Fibroblast of mammary gland (primary cell): ENCODE measurements at places on chromosomes 7 and 10.
A peak's percentile ranks its signal among the peaks of the same experiment; 100 is the strongest.

DNA sequence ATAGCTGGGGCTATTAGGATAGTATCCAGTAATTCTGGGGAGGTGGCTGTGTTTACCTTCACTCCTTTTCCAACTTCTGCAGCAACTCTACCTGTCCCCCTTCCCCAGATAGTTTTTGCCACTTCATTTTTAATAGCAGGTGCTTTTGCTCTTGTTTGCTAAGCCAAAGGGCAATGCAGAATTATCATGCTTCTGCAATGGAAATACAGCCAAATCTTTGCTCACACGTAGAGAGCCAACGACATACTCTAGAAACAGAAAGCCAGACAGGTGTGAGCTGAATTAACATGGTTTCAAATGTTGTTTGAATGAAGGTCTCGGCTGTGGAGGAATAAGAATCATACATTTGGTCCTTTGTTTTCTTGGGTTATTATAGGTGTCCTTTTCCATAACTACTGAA is 14.4 kb downstream of the PLEKHS1 start:
- DNase-seq: no peak

- DNase-seq: no peak
Observed at GRCh38 chr7:54722026-54722425, 37.0 kb downstream of the SEC61G start.

DNA sequence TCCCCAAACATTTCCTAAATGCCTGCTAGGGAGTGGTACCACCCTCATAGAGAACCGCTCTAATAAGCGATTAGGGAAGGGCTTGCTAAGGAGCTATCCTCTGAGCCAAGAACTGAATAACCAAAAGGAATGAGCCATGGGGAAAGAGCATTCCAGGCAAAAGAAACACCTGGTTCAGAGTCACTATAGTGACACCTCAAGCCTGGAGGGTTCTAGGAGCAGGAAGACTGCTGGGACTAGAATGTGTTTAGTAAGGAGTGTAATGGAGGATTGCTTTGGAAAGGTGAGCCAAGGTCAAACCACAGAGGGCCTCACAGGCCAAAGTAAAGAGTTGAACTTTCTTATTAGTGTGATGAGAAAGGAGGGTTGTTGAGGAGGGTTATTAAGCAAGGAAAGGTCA is 38.7 kb upstream of the NRBF2 start:
- DNase-seq: peak; percentile 24

GRCh38 chr7:153640586-153640985 is 411.6 kb upstream of the DPP6 start:
- no peak for DNase-seq

- DNase-seq: no peak
Observed at GRCh38 chr10:110932505-110933180, 13.2 kb downstream of the SHOC2 start.
